SK-N-MC (cell line): ENCODE measurements at places on chromosomes 16 and 17.

- DNase-seq = no peak
Observed at GRCh38 chr16:71687861-71688260, 36.6 kb downstream of the PHLPP2 start.

DNA sequence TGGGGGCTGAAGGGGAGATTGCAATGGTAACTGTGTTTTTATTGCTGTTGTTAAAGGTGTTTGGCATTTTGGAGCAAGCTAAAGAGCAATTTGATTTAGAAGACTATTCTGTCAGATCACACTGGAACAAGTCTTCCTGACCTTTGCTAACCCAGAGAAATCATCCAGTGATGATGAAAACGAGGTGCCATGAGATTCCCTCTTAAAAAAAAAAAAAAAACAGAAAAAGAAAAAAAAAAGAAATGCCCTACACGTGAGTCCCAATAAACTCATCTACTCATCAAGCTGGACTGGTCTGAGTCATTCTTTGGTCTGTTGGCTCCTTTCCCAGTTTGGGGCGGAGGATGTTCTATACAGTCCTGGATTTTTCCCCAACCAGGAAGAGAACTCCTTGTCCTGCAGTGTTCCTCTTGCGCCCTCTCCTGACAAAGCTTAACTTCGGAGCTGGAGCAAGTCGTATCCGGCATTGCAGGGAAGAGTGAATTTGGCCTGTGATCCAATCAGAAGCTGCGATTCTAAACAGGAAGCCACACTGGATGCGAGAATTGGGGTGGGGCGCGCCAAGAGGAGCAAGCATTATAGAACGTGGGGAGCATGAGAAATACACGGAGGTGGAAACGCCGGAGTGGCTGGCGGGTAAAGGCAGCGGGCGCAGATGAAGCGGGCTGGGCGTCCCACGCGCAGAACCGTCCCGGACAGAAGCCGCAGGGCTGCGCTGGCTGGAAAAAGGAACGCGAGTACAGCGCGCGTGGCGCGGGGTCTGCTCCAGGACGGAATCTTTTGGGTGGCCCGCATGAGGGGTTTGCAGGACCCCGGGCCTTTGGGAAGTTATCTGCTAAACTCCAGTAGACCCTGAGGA lies 22.4 kb upstream of the CRYM start:
- peak; percentile 89 for DNase-seq

DNA sequence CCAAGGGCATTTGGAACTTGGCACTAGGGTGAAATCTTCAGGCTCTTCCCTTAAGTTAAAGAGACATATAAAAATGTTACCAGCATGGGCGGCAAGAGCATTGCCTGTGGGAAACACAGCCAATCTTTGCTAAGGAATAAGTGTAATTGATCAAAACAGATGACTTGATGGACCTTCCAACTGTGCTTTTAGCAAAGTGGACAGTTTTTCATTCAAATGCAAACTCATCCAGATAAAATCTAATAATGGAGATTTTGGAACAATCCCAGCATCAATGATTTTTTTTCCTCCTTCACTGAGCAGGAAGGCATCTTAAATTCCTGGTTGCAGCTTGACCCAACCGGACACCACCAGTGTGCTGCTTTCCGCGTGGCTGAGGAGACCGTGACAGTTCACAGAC lies 42.9 kb upstream of the BHLHA9 start:
- no peak for DNase-seq

DNA sequence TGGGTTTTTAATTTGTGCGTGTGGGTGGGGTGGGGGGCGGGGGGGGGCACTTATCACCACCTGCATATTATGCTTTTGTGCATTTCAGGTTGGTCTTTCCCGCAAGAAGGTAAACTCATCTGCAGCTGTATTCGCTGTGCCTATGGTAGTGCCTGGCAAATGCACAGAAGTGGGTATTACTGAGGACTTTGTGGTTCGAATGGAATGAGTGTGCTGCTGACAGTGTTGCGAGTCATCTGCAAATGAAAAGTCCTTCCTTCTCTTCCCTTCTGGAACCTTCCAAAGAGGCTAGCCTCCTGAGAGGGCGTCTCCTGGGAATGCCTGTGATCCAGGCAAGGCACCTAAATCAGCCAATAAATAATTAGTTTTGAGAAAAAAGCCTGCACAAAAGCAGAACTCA lies 532.9 kb downstream of the MAF start:
- no peak for DNase-seq

- no peak for DNase-seq
Observed at GRCh38 chr16:57749101-57749692, 13.6 kb downstream of the KATNB1 start.

DNA sequence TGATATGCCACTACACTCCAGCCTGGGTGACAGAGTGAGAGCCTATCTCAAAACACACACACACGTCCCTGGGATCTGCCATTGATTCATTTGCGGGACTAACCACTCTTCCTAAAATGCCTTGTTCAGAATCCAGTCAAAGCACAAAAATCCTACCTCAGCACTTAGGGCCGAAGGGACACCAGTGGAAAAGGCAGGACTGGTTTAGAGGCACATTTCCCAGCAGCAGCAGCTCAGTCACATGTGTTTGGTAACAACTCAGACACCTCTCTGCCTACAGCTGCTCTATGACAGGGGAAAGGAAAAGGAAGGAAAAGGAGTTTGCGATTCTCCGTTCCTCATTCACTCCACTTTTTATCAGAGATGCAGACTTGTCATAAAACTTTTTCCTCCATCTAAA lies 12.2 kb downstream of the KNOP1 start:
- no peak for DNase-seq

- no peak for DNase-seq
Observed at GRCh38 chr17:40854175-40854814, 12.7 kb downstream of the KRT12 start.

GRCh38 chr17:61400717-61401388 lies 1.2 kb downstream of the TBX2 start:
- DNase-seq = no peak

DNA sequence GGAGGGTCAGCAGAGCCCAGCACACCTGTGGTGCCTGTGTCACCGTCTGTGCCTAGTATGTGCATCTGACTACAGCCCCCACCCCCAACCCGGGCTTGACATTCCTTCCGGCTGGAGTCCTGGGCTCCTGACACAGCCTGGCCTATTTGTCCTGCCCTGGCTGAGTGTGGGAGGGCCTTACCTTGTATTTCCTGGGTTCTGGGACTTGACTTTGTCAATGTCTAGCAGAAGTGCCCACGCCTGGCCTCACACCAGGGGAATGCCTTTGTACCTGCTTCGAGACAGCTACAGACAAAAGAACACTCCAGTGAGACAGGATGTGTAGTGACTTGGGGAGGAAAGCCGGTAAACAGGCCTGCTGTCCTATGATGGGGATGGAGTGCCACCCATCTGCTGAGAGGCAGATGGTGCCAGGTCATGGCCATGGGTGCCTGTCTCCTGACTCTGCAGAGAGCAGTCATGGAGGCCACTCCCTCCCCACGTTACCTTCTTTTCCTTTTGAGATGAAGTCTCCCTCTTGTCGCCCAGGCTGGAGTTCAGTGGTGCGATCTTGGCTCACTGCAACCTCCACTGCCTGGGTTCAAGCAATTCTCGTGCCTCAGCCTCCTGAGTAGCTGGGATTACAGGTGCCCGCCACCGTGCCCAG lies 42.8 kb downstream of the TNFRSF13B start:
- DNase-seq = no peak

DNA sequence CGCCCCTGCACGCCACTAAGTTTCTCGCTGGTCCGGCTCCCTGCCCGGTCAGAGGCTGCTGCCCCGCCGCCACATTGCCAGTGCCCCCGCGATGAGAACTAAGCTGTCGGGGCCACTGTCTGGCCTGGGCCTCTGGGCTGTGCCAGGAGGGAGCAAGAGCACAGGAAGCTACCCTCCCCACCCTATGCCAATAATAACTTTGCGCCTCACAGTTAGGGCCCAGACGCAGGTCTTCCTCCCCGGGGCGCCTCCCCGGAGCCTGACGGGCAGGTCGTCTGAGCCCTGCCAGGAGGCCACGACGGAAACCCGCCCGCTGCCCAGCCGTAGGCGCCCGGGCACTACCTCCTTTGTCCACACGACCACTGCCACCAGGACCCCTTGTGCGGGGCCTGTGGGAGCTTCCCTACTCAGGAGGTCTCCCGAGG lies 1.5 kb downstream of the ZFPM1 start:
- DNase-seq = no peak

DNA sequence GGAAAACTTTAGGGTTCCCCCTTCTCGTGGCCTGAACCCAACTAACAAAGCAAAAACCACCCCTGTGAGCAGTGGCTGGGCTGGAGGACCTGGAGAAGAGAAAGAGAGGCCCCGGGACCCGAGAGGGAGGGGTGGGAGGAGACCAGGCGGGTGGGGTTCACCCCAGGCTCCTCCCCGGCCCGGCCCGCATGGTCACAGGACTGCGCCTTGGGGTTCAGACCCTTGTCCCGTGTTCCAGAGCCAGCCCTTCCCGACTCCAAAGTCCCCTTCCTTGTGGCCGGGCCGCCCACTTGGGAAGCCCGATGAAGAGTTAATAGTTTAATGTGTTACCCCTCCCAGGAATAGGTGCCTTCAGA lies 852 bp downstream of the MARVELD3 start:
- no peak for DNase-seq

DNA sequence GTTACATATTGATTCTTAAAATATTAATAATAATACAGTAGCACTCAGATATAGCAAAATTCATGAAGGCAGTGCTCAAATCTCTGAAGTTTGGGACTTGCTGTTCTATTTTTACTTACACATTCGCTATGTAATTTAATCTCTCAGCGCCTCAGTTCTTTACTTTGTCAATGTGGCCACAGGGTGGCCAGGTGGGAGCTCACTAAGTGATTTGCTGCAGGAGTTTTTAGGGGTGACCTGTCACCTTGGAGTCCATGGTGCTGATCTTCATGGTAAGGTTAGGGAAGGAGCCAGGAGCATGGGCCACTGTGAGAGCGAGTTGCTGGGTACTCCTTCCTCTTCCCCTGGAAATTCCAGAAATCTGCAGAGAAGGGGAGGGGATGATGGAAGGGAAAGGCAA lies 28.1 kb downstream of the VWA3A start:
- DNase-seq = no peak

- DNase-seq = peak; percentile 10
Observed at GRCh38 chr16:74226338-74226954, 70.2 kb upstream of the PSMD7 start.

GRCh38 chr16:23893986-23894385 lies 58.2 kb downstream of the PRKCB start:
- no peak for DNase-seq

GRCh38 chr16:67858500-67858899 lies 11.0 kb upstream of the CENPT start:
- no peak for DNase-seq

- no peak for DNase-seq
Observed at GRCh38 chr16:89921702-89922476, 1.3 kb upstream of the TUBB3 start.

- DNase-seq = no peak
Observed at GRCh38 chr16:77430360-77430759, 4.5 kb downstream of the ADAMTS18 start.

- no peak for DNase-seq
Observed at GRCh38 chr16:13435415-13435814, 484.5 kb upstream of the ERCC4 start.

DNA sequence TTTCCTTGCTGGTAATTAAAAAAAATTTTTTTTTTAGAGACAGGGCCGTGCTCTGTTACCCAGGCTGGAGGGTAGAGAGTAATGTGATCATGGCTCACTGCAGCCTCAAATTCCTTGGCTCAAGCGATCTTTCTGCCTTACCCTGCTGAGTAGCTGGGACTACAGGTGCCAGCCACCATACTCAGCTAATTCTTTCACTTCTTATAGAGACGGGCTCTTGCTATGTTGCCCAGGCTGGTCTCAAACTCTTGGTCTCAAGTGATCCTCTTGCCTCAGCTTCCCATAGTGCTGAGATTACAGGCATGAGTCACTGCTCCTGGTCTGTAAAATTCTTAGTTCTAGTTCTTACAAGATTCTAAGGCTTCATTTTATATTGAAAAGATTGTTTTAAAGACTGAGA lies 11.1 kb downstream of the SMIM36 start:
- no peak for DNase-seq

DNA sequence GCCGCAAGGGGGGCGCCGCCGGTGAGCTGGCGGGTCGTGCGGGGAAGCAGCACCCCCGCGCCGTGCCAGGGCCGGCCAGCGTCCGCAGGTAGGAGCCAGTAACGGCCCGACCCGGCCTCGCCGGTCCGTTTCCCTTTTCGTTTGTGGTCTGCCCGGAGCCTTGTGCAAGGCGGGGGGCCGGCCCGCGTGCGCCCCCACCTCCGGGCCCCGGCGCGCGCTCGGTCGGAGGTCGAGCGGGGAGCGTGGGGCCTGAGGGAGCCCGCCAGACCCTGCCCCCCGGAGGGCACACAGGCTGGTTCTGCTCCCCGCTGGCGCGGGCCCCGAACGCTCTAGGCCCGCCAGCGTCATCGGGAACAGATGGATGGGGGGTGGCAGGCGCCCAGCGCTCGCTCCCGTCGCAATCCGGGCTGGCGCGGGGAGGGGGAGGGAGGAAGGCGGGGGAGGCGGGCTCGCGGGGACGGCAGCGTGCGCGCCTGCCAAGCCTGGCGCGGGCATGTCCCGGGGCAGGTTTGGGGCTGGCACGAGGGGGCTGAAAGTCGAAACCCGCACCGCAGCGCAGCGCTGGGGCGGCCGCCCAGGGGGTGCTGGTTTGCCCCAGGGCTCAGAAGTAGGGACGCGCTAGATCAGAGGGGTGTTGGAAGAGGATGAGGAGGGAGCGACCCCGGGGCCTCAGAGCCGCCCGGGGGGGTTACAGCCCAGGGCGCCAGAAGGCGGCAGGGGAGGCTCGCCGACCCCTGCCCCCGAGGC lies 1.5 kb upstream of the GSE1 start:
- DNase-seq = no peak

DNA sequence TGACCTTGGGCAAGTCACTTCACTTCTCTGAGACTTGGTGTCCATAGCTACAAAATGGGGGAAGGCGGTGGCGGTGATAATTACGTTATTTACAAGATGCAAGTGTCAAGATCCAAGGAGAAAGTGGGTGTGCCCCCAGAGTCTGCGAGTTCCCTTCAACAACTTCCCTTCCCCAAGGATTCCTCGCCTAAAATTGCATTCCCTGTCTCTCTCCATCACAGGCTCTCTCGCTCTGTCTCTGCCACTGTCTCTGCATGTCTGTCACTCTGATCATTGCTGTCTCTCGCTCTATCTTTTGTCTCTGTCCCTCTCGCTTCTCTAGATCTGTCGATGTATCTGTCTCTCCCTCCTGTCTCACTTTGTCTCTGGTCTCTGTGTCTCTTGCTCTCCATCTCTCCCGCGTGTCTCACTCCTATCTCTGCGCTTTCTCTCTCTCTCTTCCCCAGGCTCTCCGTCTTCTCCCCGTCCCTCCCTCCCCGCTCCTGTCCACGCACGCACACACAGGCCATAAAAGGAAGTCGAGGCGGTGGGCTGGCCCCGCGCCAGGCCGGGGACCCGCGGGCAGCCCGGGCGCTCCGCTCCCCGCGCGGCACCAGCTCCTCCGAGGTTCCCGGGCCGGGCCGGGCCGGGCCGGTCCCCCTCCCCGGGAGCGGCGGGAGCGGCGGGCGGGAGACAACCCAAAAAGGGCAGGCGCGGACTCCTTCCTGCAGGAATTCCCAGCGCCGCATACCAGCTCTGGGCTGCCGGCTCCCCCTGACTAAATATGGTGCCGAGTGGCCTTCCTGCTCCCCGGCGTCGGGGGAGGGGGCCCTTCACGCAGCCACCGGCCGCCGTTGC lies 1.1 kb upstream of the MYH11 start:
- DNase-seq = no peak
